ENCODE measurements at places on chromosomes 7 and 10.
A peak's percentile ranks its signal among the peaks of the same experiment; 100 is the strongest.

- DNase-seq: peak; percentile 42
Measured at GRCh38 chr10:50325449-50326171, 74.3 kb upstream of the ASAH2 start.

GRCh38 chr10:9602998-9603397 lies 1414.7 kb upstream of the CELF2 start:
- DNase-seq: no peak

- no peak for DNase-seq
Measured at GRCh38 chr10:104318810-104319741, 19.2 kb downstream of the ITPRIP start.

DNA sequence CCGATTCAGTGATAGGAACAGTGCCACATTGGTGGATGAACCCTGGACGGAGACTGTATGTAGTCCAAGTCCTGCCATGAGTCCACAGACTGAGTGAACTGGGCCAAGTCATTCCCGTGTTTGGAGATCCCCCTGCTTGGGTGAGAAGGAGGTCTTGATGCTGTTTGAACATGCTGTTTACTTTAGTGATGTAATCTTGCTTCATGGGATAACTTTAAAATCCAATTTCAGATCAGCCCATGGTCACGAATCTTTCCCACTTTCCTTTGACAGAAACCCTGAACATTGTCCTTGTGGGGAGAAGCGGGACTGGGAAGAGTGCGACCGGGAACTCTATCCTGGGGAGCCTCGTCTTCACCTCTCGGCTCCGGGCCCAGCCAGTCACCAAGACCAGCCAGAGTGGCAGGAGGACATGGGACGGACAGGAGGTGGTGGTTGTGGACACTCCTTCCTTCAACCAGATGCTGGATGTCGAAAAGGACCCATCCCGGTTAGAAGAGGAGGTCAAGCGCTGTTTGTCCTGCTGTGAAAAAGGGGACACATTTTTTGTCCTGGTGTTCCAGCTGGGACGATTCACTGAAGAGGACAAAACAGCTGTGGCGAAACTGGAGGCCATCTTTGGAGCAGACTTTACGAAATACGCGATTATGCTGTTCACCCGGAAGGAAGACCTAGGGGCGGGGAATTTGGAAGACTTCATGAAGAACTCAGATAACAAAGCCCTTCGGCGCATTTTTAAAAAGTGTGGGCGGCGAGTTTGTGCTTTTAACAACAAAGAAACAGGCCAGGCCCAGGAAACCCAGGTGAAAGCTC lies 26.6 kb downstream of the GIMAP8 start:
- no peak for DNase-seq

DNA sequence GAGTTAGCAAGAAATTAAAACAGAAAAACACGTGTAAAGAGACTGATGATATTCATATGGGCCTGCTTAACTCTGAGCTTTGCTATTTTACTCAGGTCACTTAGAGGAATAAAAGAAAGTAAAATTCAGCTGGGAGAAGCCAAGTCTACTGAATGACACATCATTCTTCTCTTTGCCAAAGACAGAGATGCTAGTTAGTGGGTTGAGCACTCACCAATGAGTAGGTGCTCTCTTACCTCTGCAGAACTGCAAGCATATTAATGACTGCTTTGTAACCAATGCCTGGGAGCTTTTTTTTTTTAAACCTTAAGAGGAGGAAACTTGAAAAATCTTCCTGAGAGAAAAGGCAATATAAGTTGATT lies 44.8 kb upstream of the BAMBI start:
- no peak for DNase-seq

DNA sequence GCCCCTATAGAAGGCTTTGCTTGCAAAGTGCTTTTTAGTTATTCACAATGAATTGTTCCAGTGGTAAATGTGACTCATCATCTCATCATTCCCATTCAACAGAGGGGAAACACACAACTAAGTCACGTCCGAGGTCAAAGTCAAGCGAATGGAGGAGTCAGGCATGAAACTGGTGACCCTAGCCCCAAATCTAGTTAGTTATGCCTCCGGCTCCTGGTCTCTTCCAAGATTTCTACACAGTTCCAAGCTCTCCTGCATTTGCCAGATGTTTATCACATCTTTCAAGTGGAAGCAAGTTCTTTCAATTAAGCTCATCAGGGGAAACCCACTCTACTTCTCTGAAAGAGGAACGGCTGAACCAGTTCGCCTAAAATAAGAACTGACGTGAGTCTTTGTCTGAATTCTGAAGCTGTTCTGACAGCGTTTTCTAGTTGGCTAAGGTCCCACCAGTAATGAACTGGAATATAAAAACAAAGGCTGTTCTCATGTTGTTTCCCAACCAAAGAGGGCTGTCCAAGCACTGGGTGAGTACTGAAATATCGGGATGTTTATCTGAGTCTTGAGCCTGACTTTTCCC lies 140.9 kb upstream of the NRBF2 start:
- DNase-seq: no peak

DNA sequence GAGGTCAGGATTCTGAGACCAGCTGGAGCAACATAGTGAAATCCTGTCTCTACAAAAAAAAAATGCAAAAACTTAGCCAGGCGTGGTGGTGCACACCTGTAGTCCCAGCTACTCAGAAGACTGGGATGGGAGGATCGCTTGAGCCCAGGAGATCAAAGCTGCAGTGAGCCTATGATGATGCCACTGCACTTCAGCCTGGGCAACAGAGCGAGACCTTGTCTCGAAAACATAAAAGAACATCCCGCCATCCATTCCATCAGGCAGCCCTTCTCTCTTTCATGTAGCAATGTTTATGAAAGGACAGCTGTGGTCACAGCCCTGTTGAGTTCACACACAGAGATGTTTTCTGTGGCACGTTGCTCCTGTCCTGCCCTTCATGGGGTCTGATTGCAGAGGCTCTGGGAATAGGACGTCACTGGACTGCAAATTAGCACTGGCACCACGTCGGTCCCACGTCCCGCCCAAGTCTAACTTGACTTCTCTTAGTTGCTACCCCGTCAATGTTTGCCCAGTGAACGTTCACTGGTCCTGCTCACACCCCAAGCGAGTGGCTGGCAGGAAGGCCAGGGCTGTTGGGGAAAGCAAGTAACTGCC lies 64.5 kb upstream of the MYL10 start:
- DNase-seq: no peak

DNA sequence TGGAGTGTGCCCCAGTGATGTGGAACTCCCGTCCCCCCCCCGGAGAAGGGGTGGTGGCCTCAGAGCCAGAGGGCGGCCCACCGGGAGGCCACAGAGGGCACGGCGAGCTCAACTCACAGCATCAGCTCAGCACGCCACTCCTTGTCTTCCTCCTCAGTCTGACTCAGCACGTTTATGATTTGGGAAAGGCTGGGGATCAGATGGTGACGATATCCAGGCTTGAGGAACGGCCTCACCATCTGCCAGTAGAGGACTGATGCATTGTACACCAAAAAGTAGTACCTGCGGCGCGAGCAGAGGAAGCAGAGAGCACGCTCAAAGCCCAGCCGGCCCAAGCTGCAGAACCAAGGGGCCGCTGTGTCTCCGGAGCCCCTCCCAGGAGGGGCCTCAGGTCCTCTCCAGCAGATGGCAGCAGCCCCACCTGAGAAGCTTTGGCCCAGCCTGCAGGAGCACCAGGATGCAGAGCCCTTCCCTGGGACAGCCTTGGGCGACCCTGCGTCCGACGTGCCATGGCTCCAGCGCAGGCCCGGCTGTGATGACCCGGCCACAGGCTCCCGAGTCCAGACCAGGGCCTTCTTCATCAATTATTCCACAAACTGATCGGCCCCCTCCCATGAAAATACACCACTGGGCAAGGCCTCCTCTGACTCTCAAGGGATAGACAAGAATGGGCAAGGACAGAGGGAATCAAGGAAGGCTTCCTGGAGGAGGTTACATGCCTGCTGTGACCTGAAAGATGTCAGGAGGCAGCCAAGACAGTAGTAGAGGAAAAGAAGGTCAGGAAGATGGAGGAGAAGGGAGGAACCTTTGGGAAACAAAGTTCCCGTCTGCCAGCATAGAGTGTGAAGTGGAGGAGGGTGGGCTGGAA lies 3.7 kb downstream of the CFAP46 start:
- no peak for DNase-seq

DNA sequence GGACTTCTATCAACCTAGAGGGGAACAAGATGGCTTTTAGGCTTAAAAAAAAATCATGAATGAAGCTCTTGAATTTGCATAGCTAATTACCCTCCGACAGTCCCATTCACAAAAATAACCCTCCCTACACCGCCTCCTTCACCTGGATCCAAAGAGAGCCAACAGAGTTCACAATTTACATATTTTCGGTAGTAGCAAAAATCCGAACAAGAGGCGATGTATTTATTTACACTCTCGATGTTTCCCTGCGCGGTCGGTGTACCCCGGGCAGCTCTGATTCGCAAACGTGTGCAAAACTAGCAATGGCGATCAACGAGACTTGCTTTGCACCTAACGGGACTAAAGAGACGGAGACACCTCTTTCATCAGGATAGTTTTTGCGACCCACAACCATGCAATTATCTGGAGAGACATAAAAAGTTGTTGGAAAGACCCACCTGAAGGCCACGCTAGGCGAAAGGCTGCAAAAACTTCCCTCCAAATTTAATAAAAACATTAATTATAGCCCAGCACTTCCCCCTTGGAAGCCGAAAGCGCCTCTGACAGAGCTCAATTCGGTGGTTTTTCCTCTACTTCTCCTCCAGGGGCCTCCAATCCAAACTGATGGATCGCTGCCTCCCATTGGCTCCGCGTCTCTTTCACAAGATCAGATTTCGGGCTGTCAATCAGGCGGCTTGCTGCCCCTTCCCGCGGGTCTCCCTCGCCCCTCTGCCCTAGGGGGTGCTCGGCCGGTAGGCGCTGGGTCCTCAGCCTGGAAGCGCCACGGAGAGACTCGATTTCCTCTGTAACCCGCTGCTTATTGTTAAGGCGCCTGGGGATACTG lies at the start of gene ETV1:
Gene ETV1 (minus strand): TSS at position 541 of the 823 bp plus-strand sequence. CDS start 614 bp downstream, outside the sequence.
- DNase-seq: no peak

DNA sequence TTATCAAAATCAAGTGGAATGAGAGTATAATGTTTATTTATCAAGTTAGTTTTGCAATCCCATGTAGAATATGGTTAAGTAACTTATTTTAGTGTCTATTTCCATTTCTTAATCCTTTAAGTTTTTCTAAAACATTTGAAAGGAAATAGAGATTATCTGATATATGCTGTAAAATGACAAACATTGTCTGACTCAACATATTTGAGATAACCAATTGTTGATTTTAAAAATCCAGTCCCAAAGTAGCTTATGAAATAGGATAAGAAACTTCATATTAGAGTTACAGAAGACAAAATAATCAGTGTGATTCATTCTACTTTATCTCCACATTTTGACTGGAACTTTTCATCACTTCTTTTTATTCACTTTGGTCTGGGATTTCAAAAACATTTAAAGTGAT lies 38.7 kb upstream of the CDK1 start:
- DNase-seq: no peak

- no peak for DNase-seq
Measured at GRCh38 chr7:131919920-131920709, 363.7 kb upstream of the PODXL start.

DNA sequence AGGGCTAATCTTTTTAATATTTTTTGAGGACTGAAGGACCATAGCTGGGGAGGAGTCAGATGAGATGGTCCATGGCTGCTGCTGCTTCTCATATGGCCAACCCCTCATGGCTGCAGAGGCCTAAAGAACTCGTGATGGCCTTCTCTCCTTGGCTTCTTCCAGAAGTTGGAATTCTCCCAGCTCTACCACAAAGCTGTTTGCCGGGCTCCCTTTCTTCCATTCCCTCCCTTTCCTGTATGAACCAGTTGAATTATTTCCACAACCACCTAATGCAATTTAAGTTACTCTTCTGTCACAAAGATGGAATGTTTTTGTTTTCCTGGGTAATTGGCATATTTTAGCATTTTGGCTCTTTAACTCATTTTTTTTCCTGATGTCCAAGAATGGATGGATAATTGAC lies 80.7 kb downstream of the PHTF2 start:
- no peak for DNase-seq

- no peak for DNase-seq
Measured at GRCh38 chr7:2403014-2403717, at the start of gene CHST12. CHST12 (plus strand) TSS chr7:2403611; CDS start chr7:2432640, 29,029 bp downstream.

- no peak for DNase-seq
Measured at GRCh38 chr10:13674645-13675588, 88.2 kb downstream of the PRPF18 start.

- no peak for DNase-seq
Measured at GRCh38 chr7:47454069-47454973, 127.6 kb downstream of the TNS3 start.

GRCh38 chr10:88742448-88742847 lies 17.4 kb upstream of the LIPN start:
- no peak for DNase-seq

DNA sequence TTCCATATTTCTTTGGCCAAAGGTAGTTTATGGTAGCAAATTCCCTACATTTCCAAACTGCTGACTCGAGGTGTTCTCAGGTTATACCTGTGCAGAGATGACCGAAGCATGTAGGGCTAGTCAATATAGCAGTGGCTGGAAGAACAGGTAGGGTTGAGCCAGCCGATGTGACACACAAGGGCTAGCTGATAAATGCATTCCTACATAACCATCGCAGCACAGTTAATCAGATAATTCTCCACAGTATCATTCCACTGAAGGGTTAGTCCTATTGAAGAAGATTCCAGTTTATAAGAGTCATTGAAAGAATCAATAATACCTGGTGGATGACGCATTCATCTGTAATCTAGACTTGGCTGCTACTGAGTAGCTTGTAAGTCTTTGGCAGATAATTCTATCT lies 220.0 kb downstream of the KIF20B start:
- DNase-seq: no peak

DNA sequence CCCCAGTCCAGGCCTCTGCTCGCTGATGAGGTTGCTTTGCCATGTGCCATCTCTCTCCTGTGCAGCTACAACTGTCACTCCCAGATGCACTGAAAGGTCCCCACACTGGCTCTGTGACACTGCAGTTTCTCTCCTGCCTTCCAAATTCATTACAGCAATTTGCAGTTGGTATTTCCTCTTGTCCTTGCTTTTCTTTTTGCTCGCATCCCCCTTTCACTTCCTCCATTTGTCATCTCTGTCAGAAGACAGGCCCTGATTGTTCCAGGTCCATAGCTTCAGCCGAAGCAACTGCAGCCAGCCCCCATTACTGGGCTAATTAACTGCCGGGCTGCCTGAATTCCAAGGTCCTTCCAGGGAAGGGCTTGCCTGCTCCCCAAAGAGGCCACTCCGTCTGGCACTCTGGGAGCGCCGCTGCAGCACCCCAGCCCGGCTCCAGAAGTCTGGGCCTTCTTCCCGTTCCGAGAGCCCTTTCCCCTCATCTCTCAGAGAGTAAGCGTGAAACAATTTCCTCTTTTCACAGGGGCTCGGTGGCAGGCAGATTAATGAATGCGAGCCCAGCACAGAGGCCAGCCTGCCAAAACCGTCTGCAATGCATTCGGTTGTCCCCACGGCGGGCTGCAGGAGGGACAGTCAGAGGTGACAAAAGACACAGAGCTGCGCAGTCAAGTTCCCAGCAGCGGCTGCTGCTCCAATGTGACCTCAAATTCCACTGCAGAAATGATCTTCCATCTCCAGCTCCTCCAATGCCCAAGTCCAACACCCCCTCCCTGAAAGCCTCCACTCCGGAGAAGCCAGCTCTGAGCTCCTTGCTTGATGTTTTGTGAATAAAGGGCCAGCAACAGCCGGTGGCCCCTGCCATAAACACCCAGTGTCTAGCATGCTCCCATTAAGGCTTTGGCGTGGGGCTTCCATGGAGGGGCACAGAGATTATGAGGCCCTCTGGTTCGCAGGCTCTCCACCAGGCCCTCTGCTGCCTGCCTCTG lies 279.4 kb upstream of the HABP2 start:
- DNase-seq: peak; percentile 15

GRCh38 chr7:441684-442421 lies 77.8 kb downstream of the PDGFA start:
- no peak for DNase-seq
